ENCODE measurements at places on chromosomes 16 and 17.

GRCh38 chr17:57682701-57683100, 62.4 kb downstream of the CCDC182 start:
- DNase-seq: no peak

- DNase-seq: peak; percentile 78
Observed at GRCh38 chr17:13835151-13835550, 233.4 kb upstream of the HS3ST3A1 start.

DNA sequence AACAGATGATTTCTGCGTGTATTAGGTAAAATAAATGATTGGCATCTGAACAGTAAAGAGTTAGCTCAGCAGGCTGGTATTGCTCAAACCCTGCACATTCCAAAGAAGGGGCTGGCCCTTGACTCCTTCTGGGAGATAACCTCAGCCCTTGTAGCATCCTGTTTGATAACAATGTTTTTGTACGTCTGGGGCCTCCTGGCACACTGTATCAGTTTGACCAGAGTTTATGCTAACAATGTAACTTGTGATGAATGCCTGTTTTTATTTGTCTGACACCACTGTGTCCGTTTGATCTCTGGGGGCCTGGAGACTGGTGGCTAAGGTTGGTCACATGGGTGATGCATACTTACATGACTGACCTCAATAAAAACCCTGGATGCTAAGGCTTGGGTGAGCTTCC, 43.8 kb upstream of the NDRG4 start:
- DNase-seq: no peak

DNA sequence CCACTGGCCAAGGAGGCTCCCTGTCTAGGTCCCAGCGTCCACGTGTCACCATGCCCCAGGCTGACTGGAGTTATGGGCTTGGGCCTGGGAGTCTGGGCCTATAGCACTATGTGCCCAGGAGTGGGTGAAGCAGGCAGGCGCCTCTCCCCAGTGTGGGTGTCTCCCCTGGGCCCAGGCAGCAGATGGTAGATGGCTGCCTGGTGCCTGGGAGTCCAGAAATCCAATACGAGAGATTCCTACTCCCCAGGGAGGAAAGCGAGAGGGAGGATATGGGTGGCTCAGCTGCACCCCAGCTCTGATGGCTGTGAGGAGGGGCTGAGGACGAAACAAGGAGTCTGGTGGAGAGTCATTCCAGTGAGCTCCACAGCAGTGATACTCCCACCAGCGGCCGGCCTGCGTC, 5.0 kb downstream of the KCNH6 start:
- no peak for DNase-seq

GRCh38 chr17:51472670-51473205, 212.4 kb downstream of the UTP18 start:
- DNase-seq: no peak

GRCh38 chr16:57379579-57379978, 7.3 kb downstream of the CX3CL1 start:
- DNase-seq: no peak

- DNase-seq: no peak
Observed at GRCh38 chr17:72206376-72206775, 85.6 kb downstream of the SOX9 start.

- DNase-seq: no peak
Observed at GRCh38 chr16:85548375-85548774, 64.7 kb upstream of the GSE1 start.

- DNase-seq: no peak
Observed at GRCh38 chr17:38687286-38687685, 12.5 kb upstream of the EPOP start.

Measured in astrocyte of the hippocampus (primary cell).